ENCODE measurements at places on chromosomes 2 and 18.

GRCh38 chr2:19720306-19720705 lies 181.5 kb downstream of the TTC32 start:
- no peak for DNase-seq

GRCh38 chr2:178101321-178102079 lies 10.7 kb upstream of the RBM45 start:
- no peak for DNase-seq

GRCh38 chr2:29233428-29233827 lies 118.2 kb downstream of the CLIP4 start:
- DNase-seq: no peak

GRCh38 chr2:190215620-190216019 lies 104.0 kb downstream of the HIBCH start:
- no peak for DNase-seq

DNA sequence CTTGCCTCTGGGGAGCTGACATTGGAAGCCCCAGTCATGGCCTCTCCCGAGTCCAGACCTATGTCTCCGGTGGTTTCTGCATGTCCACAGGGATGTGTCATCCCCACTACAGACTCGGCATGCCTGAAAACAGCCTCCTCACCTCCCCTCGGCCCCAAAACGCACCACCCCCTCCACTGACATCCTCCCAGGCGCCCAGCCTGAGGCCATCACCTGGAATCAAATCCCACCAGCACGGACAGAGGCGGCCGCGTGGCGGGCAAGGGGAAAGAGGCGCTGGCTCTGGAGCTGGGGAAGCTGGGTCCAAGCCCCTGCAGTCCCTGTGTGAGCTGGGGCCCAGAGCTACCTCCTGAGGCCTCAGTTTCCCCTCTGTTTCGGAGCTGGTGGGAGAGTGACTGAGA lies 69.9 kb upstream of the SMAD7 start:
- no peak for DNase-seq

DNA sequence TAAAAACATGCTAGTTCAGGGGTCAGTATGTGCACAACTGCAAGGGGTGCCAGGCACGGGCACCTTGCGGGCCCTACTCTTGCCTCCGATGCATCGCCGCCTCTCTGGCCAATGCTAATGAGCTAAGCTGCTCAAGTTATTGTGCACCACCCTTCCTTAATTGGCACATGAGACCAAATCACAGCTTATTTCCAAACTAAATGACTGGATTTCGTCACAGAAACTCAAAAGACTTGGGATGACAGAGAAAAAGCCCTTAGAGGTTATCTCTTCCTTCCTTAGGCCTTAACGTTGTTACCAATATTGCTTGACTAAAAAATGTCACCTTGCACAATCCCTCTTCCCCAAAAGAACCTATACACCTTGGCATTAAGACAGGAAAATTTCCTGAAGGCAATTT lies 7.7 kb downstream of the RNF149 start:
- no peak for DNase-seq

GRCh38 chr2:88746929-88747490 lies 55.5 kb downstream of the RPIA start:
- no peak for DNase-seq

DNA sequence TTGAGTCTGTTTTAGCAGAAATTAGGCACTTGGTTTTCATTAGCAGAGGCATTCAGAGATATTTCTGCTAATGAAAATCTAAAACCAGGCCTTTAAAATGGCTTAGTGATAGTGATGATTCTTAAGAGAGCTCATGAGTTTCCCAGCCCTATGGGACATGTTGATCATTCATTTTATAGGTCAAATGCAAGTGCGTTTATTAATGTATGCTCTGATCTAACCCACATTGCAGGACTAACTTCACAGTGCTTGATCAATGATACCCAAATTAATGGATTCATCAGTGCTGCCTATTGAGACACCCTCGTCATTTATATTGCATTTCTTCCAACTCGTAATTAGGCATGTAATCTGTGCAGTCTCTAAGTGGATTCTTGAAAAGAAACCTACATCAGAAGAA lies 54.7 kb upstream of the ETAA1 start:
- no peak for DNase-seq

DNA sequence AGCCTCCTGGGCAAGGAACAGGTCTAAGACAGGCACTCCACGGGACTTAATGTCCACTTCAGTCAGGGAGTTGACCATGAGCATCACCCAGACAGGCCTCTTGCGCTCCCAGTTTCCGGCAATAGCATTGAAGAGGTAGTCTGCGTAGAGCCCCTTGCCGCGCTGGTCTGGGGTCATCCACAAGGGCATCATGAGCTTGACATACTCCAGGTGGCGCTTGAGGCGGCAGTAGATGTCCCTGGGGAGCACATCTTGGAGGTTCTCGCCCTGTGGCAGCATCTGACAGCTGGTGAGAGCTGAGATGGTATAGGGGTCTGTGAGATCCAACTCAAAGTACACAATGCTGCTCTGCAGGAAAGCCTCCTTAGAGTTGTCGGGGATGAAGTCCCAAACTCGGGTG lies 10.6 kb downstream of the TRABD2A start:
- no peak for DNase-seq
